ENCODE measurements at places on chromosomes 1 and 21.
A peak's percentile ranks its signal among the peaks of the same experiment; 100 is the strongest.

DNA sequence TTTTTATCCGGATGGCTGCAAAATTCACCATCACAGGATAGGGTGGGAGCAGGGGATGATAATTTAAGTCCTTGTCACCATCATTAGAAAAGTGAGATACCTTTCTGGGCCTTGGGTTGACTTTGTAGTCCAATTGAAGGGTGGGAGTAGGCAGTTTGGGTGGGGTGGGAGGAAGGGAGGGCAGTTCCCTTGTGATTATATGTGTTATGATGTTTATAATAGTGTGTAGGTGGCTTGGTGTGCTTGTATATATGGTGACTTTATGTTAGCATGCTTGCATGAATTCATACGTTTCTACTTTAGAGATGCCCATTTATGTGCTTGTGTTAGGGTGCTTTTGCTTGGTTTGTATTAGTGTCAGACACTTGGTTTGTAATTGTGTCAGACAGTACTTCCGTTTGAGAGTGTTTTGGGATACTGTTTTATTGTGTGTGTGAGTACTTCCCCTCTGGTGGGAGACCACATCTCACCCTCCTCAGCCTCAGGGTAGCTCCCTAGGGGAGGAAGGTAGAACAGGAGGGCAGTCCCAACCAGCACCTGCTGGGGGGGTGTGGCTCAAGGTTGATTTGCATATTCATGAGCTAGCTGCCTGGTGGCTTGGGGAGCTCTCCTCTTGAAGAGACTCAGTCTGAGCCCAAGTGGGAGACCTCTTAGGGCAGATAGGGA, 6.3 kb upstream of the POU3F1 start:
- peak; percentile 16 for DNase-seq

- DNase-seq = no peak
These were observed 55.6 kb downstream of the KLHDC7A start for GRCh38 chr1:18536356-18536755.

GRCh38 chr1:227748496-227749182, 13.4 kb downstream of the SNAP47 start:
- peak; percentile 58 for DNase-seq

- DNase-seq = peak; percentile 28
These were observed 7.7 kb upstream of the LAMB3 start for GRCh38 chr1:209659909-209660308.

DNA sequence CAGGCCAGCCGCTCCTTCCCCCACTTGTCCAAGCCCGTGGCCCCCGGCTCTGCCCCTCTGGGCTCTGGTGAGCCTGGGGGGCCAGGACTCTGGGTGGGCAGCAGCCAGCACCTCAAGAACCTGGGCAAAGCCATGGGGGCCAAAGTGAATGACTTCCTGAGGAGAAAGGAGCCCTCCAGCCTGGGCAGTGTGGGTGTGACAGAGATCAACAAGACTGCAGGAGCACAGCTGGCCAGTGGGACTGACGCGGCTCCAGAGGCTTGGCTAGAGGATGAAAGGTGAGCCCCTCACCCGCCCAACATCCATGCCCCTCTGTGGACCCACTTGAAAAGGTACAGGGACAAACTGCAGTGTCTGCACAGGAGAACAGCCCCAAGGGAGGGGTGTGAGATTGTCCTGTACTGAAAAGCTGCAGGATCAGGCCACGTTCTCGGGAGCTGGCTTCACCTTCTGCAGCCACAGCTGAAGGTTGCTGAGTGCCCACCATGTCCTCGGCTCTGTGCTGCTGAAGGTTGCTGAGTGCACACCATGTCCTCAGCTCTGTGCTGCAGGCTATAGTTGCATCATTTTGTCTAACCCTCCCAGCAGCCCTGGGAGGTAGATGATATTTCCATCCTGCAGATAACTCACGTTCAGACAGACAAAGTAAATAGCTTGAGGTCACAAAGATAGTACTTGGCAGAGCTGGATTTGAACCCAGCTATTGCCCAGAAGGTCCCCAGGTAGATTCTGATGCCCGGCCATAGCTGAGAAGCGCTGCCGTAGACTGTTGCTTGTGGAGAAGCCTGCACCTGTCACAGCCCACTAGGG, 618 bp downstream of the C1orf226 start:
- no peak for DNase-seq

DNA sequence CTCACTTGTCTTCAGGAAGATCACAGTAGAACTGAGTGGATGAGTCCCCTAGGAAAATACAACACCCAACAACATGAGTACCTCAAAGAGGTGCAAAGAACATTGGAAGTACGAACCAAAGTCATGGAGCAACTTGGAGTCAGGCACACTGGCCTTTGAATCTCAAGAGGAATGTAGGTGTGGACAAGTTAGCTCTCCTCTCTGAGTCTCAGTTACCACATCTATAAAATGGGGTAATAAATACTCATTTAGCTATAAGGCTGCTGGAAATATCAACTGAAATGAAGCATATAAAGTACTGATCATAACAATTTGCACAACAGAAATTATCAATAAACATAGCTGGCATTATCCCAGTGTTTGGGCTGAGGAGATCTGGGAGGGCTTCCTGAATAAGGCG, 96.7 kb upstream of the JUN start:
- DNase-seq = no peak

DNA sequence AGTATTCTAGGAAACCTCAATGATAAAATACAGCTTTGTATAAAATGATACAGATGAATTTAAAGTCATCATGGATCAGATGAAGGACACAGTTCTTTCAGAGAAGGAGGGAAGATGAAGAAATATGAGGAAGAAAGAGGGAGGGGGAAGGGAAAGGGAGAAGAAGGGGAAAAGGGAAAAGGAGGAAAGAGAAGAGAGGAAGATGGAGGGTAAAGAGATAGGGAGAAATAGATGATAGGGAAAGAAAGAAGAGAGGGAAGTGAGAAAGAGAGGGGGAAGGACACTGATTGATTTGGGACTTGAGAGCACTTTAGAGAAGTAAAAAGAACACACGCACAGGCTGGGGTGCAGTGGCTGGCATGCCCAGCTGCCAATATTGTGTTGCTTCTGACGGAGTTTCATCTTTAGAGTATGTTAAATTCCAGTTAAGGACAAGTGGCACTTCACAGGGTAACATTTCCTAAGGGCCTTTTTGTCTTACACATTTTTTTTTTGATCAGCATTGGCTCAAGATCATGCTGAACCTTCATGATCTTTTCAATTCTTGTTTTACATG, 235.9 kb upstream of the DMRTA2 start:
- DNase-seq = no peak

- DNase-seq = peak; percentile 11
These were observed 47.9 kb downstream of the PHACTR4 start for GRCh38 chr1:28417441-28417922.

Measured in CD4-positive, alpha-beta T cell treated with Interleukin-17A for 1 hour (primary cell).